ENCODE measurements at places on chromosomes 16 and 17.

DNA sequence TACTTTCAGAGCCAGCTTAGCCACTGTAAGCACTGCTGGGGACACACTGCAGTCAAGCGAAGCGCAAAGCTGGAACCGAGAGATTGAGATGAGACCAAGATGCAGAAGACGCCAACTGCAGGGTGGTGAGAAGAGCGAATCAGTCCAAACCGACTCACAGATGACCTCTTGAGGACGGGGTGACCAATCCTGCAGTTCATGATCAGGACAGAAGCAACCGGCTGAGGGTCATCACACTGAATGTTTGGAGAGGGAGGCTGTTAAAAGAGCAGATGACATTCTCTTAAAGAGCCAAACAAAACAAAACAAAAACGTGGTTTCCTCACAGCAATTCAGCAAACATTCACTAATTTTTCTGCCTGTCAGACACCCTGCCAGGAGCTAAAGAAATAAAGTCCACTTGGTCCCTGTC lies 8.5 kb downstream of the HASPIN start:
- DNase-seq = no peak

DNA sequence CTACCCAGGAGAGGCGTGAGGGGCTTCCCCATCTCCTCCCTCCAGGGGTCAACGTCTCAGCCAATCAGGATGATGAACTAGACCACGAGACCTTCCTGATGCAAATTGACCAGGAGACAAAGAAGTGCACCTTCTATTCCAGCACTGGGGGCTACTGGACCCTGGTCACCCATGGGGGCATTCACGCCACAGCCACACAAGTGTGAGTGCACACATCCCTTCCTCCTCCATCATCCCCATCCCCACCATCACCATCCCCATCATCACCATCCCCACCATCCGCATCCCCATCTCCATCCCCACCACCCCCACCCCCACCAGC lies 6.8 kb downstream of the FSCN2 start:
- DNase-seq = no peak

DNA sequence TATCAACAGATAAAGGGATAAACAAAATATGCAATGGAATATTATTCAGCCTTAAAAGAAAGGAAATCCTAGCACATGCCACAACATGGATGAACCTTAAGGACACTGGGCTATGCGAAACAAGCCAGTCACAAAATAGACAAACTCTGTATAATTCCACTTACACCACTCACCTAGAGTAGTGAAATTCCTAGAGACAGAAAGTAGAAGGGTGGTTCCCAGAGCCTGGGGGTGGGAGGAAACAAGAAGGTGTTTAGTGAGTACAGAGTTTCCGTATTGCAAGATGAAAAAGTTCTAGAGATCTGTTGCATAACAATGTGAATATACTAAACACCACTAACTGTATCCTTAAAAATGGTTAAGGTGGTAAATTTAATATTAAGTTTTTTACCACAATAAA lies 10.0 kb downstream of the SPOP start:
- DNase-seq = no peak

DNA sequence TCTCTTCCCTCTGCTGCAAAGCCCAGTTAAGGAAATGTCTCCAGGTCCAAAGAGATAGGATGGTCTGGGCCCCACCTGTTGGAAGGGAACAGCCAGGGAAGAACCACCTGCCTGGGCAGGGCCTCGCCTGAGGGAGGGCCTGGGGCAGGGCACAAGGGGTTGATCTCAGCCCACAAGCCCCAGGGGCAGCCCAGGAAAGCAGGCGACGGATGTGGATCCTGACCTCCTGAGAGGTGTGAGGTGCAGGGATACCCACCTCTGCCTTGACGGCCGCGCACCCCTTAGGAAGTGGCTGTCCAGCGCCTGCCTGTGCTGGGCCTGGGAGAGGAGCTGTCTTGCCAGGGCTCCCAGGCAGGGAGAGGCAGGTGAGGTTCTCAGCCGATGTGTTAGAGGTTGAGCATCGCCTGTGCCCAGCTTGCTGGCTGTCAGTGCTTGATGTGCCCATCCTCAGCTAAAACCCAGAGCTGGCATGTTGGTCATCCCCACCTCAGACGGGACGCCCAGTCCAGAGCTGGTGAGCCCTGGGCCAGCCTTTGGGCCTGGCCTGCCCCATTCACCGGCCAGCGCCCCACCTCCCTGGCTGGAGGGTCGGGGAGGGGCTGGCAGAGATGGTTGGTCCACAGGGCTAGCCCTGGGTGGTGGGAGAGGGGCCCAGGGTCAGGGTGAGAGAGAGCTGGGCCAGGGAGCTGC lies 434 bp downstream of the CEMP1 start:
- no peak for DNase-seq

GRCh38 chr16:3283543-3284447 lies 504 bp downstream of the ZNF263 start:
- no peak for DNase-seq

GRCh38 chr17:55693254-55694216 lies 29.1 kb downstream of the TMEM100 start:
- DNase-seq = peak; percentile 17

GRCh38 chr17:7674934-7675333 lies 12.4 kb downstream of the TP53 start:
- no peak for DNase-seq

GRCh38 chr17:82892899-82893565 lies 53.2 kb upstream of the ZNF750 start:
- DNase-seq = no peak

- DNase-seq = no peak
Observed at GRCh38 chr17:41549596-41550039, 21.5 kb upstream of the KRT19 start.

GRCh38 chr17:81693509-81694210 lies 9.5 kb upstream of the MRPL12 start:
- DNase-seq = no peak

GRCh38 chr17:80214012-80214877 lies 5.9 kb downstream of the SGSH start:
- no peak for DNase-seq

DNA sequence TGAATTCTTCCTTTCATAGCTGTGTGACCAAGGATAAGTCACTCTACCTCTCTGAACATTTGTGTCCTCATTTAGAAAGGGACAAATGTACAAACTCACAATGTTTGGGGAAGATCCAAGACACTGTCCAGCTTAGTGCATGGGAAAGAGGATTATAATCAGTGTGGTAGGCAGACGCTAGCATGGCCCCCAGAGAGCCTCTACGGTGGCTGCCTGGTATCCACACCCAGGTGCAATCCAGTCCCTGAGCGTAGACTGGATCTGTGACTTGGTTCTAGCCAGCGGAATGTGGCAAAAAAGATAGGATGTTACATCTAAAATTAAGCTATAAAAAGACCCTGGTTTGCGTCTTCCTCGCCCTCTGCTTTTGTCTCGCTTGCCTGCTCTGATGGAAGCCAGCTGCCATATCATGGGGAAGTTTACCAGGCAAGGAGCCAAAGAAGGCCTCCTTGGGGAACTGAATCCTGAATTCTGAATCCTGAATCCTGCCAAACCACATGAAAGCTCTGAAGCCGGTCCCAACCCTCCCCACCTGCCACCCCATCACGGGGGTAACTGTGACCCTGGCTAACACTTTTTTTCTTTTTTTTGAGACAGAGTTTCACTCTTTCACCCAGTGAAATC lies 51.7 kb downstream of the PLXDC1 start:
- DNase-seq = no peak

GRCh38 chr17:78953356-78954350 lies 26.1 kb downstream of the LGALS3BP start:
- no peak for DNase-seq

GRCh38 chr16:66590322-66590721 lies 11.1 kb downstream of the CMTM2 start:
- no peak for DNase-seq

GRCh38 chr16:74583926-74584666 lies 22.8 kb downstream of the GLG1 start:
- no peak for DNase-seq

GRCh38 chr16:66416136-66416535 lies 11.0 kb upstream of the BEAN1 start:
- DNase-seq = no peak

DNA sequence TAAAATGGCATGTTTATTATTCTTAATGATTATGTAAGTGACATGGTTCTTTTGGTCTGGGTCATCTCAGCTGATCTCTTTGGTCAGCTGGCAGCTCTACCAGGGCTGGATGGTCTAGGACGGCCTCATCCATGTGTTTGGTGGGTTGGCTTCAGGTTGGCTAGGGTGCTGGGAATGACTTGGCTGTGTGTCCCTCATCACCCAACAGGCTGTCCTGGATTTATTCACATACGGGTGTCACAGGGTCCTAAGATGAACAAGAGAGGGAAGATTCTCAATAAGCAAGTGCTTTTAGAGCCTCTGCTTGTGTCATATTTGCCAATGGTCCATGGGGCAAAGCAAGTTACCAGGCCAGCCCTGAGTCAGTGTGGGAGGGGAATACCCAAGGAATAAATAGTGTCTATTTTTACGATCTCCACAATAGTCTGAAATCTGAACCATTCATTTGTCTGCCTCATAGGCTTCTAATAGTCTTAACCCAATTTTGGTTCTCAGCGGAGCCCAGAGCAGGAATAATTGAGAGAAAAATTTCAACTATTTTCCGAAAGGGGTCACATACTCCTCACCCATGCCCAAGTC lies 157.5 kb downstream of the HS3ST2 start:
- no peak for DNase-seq

DNA sequence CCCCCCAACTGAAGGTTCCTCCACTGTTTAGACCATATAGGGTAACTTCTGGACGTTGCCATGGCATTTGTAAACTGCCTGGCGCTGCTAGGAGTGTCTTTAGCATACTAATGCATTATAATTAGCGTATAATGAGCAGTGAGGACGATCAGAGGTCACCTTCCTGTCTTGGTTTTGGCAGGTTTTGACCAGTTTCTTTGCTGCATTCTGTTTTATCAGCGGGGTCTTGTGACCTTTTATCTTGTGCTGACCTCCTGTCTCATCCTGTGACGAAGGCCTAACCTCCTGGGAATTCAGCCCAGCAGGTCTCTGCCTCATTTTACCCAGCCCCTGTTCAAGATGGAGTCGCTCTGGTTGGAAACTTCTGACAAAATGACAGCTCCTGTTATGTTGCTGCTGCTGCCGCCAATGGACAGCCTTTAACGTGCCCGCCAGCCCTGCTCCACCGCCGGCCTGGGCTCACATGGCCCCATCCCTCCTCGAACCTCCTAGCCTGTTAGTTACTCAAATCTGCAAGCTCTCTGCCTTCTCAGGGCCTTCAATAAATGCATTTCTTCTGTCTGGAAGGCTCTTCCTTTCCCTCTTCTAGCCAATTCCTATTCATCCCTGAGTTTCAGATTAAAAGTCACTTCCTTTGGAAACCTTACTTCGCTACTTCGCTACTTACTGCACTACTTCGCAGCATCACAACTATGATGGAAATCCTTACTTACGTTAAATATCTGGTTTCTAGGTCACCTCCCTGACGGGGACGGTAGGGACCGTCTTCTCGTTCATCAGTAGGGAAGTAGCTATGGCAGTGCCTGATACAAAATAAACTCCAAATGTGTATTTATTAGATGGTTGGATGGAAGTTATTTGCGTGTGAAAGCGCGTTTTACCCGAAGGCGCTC lies 640 bp upstream of the NAGLU start:
- no peak for DNase-seq

DNA sequence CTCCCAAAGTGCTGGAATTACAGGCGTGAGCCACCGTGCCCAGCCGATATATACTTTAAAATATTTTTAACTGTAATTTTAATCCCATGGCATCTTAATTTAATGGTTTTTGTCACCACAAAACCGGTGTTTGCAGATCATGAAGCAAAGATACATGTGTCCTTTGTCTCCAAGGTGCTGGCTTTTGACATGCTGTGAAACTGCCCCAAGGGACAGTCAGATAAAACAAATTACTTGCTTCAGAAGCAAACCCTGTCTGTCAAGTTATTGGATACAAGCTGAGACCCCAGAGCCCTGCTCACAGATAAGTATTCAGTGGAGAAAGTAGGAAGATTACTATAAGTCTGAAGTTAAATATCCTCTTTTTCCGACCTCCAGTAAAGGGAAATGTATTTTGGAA lies 39.8 kb downstream of the ARL4D start:
- no peak for DNase-seq

- no peak for DNase-seq
Observed at GRCh38 chr17:2689411-2690164, 22.0 kb downstream of the CLUH start.

DNA sequence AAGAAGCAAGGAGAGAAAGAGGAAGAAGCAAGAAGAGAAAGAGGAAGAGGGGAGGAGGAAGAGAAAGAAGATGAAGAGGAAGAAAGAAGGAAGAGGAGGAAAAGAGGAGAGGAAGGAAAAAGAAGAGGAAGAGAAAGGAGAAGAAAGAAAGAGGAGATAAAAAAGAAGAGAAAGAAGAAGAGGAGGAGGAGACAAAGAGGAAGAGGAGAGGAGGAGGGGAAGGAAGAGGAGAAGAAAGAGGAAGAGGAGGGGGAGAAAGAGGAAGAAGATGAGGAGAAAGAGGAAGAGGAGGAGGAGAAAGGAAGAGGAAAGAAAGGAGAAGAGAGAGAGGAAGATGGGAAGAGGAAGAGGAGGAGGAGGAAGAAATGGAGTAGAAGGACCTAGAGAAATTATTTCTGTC lies 80.4 kb downstream of the CDYL2 start:
- no peak for DNase-seq

DNA sequence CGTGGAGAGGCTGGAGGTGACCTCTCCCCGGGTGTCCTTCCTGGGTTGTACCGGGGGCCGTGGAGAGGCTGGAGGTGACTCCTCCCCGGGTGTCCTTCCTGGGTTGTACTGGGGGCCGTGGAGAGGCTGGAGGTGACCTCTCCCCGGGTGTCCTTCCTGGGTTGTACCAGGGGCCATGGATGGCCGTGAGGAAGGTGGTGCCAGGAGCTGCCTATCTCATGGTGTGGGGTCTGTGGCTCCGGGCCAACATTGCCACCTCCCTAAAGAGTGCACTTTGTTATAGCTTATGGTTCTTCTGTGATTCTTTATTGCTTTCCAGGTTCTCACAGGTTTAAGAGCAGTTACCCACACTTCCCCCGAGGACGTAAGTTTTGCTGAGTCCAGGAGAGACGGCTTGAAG lies 86.3 kb upstream of the ZNF750 start:
- no peak for DNase-seq

DNA sequence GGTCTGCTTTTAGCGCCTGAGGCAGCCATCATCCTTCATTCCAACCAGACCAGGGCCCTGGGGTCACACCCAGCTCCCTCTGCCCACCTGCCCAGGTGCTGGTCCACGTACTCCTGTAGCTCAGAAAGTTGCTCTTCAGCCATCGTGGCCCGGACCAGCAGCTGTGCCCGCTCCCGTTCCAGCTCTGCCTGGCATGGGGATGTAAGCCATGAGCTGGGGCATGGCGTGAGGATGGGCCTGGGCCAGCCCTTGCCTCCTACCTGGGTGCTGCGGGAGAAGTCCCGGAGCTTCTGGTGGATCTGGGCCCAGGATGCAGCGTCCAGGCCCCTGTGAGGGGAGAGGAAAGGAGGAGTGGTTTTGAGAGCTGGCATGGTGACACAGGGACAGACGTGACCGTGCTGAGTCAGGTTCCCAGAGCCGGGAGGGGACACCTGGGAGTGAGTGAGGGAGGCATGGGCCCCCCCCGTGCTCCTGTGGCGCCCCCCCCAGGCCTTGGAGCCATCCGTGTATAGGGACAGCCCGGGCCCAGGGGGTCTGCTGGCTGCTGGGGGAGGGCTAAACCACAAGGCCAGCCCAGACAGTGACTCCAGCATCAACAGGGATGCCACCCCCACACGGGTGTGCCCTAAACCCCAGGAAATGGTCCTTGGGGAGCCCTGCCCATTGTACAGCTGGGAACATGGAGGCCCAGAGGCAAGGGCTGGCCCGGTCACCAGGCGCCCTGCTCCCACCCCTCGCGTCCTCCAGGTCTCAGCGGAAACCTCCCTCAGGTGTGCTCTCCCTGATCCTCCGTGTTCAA lies 2.1 kb downstream of the ANTKMT start:
- DNase-seq = no peak

GRCh38 chr16:49362230-49362629 lies 11.4 kb upstream of the C16orf78 start:
- DNase-seq = no peak

Measured in LNCaP clone FGC (cell line).